ENCODE measurements at places on chromosomes 13 and 19.

DNA sequence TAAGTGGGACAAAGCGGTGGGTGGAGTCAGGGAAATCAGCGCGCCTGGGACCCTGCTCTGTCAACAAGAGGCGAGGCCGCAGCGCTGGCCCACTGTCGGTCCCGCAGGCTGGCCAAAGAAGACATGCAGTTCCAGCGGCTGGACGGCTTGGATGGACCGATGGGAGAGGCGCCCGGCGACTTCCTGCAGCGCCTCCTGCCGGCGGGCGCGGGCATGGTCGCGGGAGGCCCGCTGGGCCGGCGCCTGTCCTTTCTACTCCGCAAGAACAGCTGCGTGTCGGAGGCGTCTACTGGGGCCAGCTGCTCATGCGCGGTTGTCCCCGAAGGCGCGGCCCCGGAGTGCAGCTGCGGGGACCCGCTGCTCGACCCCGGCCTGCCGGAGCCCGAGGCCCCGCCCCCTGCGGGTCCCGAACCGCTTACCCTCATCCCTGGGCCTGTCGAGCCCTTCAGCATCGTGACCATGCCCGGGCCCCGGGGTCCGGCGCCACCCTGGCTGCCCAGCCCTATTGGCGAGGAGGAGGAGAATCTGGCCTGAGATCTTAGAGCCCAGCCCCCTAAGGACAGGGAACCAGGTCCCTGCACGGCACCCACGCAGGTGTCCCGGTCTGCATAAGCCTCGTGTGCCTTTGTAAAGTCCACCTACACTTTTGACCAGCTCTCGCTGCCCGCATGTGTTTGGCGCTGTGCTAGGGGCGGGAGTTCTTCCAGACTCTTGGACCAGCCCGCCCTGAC is 6.1 kb downstream of the BEST2 start:
- DNase-seq: no peak

GRCh38 chr19:20928371-20928770 is 5.3 kb downstream of the ZNF85 start:
- DNase-seq: no peak

DNA sequence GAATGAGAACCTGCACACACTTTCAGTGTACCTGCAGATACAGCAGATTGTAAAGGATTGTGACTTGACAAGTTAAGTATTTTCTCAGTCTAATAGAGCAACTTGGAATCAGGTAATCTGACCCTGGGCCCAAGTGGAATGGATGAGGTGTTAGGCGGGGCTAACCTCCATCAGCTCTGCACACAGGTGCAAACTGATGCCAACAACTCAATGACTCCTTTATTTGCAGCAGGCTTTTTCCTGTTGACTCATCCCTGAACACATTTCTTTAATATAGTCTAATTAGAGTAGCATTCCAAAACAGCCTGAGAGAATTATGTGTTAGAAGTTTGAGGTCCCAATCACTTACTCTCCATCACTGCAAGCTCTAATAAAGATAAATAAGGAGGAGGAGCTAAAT is 48.8 kb downstream of the TPT1 start:
- DNase-seq: no peak

DNA sequence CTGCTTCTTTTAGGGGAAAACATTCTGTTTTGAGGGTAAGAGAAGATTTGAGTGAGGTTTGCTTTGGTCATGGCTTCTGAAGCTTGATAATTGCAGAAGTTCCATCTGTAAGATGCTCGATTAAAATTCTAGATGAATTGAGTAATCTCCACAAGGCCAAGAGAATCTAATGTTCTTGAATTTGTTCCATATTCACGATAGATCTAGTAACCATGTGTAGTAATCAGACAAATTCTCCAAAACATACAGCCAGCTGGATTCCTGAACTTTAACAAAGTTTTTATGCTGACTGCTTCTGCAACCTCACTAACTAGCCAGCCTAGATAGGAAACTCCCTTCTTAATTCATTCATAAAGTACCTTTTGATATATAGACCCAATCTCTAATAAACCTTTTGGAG is 92.7 kb downstream of the COL4A2 start:
- no peak for DNase-seq

DNA sequence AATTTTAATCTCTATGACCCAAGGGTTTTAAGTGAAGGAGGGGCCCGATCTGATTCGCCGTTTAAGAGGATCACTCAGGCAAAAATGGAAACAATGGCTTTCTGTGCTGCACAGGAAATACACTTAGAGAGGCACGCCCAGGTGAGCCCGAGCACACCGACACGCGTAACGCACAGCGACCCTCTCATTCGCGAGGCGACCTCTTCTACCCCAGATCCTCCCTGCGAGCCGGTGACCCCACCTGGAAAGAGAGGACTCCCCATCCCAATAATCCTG is 216 bp downstream of the SH2D3A start:
- no peak for DNase-seq

- DNase-seq: no peak
Measured at GRCh38 chr13:60647547-60647946, 250.5 kb downstream of the TDRD3 start.

- no peak for DNase-seq
Measured at GRCh38 chr19:644363-644762, 4.7 kb downstream of the FGF22 start.

- DNase-seq: no peak
Measured at GRCh38 chr19:28609944-28610343, 603.0 kb downstream of the UQCRFS1 start.

GRCh38 chr19:55176076-55176475 is 4.0 kb downstream of the SYT5 start:
- DNase-seq: no peak

- no peak for DNase-seq
Measured at GRCh38 chr13:30006246-30006645, 155.8 kb upstream of the UBL3 start.

DNA sequence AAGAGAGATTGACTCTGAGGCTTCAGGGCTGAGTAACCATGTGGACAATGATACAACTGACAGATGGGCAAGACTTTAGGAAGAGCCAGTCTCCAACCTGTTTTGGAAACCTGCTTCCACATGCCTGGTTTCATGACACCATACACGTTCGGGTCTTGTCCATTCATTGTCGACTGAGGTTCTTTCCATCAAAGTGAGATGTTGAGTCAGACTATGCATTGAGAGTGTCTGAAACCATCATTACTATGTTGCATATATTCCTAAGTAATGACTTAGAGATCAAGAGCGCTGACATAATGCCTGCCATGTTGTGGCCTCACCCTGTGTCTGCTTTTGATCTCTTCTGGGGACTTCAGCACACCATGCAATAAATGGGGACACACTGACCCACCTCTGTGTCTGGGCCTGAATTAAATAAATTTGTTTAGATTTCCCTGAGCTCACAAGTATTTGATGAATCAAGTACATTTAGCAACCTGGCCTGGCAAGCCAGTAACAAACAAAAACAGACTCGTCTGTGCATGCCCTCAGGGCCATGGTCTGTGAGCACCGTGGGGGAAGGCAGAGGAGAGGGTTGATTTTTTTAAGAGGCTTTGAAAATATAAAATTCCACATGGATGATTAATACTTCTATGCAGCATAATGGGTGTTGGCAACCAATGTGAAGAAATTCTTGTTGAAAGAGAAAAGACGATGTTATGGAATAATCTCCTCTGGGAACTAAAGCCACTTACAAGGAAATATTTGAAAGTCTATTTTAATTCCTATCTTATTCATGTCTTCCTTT is 49.9 kb upstream of the UBAC2 start:
- DNase-seq: no peak

- peak; percentile 44 for DNase-seq
Measured at GRCh38 chr19:48618278-48618915, 581 bp downstream of the RPL18 start.

DNA sequence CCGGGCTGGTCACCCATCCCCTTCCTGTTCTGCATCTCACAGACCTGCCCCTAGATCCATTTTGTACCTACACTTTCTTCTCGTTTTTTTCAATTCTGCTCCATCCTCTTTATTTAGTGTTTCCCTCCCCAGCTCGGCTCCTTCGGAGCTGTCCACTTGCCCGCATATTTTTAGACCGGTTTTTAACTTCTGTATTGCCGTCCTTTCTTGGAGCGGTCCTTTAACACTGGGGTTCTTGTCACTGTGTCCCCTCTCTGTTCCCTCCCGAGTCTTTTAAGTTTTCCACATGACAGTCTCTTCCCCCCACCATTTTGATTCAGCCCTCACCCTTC is 1.7 kb downstream of the ARHGAP35 start:
- no peak for DNase-seq

GRCh38 chr19:10644260-10645007 is 9.7 kb upstream of the ILF3 start:
- DNase-seq: peak; percentile 70

DNA sequence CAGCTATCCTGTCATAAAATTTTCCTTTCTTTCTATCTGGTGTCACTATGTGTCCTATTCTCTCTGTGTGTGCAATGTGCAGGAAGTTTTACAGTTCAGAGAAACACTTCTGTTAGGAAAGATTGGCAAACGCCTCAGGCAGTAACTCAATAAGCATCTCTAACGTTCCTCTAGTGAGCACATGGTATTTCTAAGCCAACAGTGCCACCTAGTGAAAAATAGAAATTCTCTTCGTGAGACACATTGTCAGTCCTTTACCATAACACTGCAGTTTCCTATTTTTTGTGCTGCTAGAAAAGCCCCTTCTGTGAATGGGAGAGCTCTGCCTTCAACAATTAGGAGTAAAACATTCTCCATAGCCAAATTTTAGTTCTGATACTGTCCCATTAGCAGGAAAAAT is 50.7 kb downstream of the ZNF723 start:
- DNase-seq: no peak

- DNase-seq: no peak
Measured at GRCh38 chr19:56538761-56539263, at the start of gene ZFP28. Gene ZFP28 (plus strand): TSS chr19:56538948. CDS start chr19:56539019, 71 bp downstream.

DNA sequence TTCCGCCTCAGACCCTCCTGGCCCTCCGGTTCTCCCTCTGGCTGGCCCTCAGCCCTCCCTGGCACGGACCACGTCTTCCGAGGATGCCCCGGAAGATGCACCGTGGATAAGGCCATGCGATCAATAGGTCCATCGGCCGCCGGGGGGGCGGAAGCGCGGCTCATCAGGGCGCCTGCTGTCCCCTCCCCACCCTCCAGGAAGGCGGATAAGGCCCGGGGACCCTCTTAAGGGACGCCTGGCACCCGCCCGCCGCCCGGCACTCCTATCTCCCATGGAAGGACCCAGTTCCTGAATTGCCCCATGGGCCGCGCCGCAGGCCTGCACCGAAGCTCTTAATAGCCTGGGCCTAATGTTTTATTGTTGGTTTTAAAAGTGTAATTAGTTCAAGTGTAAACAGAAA is 46.2 kb upstream of the TCF3 start:
- no peak for DNase-seq

DNA sequence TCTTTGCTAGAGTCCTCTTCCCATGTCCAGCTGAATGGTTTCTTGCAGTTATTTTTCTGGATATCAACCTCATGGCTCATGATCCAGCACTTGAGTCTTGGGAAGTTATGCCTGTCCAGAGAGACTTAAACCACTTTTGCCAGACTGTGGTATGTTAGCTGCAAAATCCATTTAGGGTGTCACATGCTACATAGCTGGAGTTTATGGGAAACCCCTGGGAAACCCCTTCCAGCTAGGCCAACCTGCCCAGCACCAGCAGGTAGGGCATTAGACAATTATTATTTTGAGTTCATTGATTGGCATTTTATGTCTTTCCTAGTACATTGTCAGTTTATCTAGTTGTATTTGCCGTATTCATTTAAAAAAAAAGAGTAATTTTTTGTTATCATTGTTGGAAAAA is 797.8 kb downstream of the EFNB2 start:
- no peak for DNase-seq

DNA sequence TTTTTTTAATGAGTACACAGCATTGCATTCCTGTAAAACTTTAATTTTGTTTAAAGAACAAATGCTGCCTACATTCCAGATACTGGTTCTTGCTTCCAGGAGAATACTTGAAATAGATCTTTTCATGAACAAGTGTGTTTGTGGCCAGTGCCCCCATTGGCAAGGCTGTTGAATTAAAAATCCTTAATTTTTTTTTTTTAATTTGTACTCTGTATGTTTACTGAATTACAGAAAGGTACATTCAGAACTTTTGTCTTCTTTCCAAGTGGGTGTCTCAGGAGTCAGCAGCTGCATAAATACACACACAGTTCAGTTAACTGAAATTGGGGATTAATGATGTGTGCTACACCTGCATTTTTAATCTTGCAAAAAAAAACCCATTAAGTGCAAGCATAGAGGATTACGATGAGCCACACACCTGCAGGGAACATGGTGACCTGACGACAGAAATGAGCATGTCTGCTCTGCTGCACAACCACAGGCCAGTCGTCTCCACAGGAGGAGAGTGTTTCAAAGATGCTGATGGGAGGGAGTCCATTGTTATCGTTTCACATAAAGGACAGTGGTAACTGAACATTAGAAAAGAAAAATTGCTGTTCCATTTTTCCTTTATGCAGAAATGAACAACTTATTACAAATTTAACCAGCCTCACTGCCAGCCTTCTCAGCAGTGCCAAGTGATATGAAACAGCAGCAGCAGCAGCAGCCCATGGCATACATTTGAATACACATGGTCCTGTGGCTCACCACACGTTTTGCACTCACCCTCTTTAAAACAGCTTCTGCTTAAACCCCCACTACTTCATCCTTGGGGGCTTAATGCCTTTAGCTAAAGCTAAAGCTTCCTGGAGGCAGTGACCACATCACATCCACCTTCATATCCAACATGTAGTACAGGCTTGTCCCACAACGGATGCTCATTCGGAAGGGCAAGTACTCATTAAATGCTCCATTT is 72.3 kb upstream of the RFC3 start:
- no peak for DNase-seq

DNA sequence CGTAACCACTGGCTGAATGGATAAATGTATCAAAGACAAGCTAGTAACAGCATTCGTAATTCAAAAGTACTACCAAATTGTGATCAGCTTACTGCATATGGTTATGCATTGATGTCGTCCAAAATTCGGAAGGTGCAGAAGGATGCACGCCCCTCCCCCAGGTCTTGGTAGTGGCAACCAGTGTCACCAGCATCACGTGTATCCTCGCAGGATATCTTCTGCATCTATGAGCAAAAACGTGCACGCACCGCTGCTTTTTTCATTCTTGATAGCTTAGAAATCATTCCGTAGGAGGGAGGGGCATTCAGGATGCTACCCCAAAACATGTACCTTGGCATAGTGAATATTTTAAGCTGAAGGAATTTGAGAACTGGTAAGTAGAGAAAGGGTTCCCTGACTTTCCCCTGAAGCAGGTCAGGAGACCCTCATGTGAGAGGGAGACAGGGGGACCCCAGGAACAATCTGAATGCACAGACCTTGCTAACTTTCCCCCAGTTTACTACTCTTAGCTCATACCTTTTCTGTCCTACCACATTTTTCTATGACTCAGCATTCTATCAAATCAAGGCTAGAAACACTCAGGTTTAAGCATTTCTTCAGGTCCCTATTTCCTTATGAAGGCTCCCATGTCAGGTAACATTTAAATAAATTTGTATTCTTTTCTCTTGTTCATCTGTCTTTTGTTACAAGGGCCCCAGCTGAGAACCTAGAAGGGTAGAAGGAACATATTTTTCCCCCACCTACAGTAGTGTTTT is 61.2 kb upstream of the TM9SF2 start:
- no peak for DNase-seq

- DNase-seq: no peak
Measured at GRCh38 chr19:40335101-40335500, 13.1 kb downstream of the C19orf47 start.

GRCh38 chr19:13908674-13909073 is 2.7 kb downstream of the CC2D1A start:
- no peak for DNase-seq

GRCh38 chr13:114109641-114110041 is 22.8 kb downstream of the RASA3 start:
- DNase-seq: no peak

- DNase-seq: no peak
Measured at GRCh38 chr19:56101746-56102535, 19.2 kb downstream of the ZNF787 start.
